ENCODE measurements at places on chromosomes 3 and 15.

DNA sequence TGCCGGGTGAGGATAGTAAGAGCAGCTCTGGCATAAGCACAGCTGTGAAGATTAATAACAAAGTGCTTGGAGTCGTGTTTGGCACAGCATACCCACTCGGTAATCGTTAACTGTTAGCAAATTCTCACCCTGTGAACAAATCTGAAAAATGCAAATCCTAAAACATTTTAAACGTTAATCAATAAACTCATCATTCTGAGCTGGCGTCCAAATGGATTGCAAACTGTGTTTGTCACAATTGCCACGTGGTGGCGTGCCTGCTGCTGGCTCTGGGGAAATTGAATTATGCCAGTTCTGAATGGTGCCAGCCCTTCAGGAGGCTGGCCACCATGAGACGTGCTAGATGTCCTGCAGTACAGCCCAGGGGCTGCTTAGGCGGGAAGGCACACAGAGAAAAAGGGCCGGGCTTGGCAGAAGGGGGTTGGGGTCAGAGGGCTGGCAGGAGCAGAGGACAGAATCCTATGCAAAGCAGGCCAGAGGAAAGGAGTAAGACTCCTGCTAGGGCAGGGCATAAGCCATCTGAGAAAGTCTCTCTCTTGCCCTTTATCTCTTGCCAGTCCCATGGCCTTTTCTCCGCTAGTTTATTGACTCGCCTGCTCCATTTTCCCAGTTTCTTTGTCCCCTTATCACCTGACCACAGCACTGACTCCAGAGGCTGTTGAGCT, 22.1 kb upstream of the POLG start:
- DNase-seq, result no peak

DNA sequence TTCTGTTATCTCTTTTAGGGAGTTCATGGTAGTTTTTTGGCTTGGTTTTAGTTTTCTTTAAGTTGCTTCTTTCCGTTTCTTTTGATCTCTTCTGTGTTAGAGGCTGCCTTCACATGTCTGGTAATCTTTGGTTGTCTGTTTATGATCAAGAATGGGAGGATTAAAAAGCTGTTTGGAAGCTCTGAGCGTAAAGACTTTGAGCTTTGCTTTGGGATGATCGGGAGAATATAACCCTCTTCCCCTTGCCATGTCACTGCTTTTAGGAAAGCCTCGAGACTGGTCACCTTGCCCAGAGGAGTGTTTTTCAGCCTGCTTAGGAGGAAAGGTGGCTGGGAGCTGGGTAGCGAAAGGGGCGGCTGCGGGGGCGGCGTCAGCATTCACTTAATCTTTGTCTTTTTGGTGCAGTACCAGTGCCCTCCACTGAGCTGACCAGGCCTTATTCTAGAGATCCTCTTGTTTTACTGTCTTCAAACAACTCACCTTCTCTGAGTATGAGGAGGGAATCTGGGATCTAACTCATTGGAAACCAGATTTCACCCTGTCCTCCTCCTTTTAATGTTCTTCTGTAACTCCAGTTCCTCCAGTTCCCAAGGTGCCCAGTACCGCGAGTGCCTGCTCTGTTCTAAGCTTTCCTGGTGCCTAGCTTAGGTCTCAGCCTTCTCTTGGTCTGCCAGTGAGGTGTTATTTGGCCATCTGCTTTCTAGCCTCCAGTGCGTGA, 15.5 kb downstream of the TATDN2 start:
- DNase-seq, result no peak

DNA sequence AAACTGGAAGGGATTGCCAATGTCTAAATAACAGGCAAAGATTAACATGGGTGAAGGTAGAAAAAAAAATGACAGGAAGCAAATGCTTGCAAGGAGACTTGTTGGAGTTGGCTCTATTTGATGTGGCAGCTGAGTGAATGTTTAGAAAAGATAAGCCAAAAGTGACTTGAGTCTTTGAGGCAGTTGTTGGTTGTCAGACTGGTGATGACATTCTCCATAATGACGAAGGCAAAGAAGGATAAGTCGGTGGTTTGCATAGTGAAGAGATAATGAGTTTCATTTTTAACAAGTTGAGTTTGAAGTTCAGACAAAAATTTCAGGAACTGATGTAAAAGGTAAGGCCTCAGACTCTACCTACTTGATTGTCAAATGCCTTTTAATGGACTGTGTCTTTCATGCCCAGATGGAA, 704.1 kb upstream of the SGO1 start:
- DNase-seq, result no peak

- DNase-seq, result no peak
Observed at GRCh38 chr15:40283615-40284300, 894 bp upstream of the ANKRD63 start.

DNA sequence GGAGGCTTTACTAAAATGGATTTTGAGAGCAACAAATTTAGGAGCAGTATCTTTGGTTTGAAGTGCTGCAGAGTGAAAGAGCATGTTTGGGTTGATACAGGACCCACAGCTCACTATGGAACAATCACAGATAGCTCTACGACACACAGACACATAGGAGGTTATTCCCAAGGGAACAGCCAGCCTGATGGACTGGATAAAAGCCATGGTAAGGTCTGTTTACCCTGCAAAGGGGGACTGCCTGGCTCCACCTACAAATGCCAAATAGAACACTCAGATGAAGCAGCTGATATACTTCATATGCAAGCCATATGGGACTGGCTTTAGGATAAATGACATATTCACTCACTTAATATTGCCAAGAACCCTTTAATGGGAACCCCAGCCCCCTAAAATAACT, 75.4 kb downstream of the CDC25A start:
- DNase-seq, result no peak

GRCh38 chr3:126170073-126170777, 10.2 kb downstream of the ALDH1L1 start:
- no peak for DNase-seq

- DNase-seq, result no peak
Observed at GRCh38 chr3:127940116-127940515, 25.1 kb downstream of the KBTBD12 start.

DNA sequence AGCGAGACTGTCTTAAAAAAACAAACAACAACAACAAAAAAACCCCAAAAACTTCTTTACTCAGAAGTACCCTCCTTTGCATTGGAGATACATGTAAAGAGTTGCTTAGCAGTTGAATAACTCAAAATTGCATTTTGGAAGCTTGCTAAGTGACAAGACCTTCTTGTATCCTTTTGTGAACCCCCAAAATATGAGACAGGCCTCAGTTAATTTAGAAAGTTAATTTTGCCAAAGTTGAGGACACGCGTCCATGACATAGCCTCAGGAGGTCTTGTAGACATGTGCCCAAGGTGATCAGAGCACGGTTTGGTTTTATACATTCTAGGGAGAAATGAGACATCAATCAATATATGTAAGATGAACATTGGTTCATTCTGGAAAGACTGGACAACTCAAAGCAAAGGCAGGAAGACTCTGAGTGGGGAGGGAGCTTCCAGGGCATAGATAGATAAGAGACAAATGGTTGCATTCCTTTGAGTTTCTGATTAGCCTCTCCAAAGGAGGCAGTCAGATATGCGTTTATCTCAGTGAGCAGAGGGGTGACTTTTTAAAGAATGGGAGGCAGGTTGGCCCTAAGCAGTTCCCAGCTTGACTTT, 1.7 kb upstream of the ARF4 start:
- no peak for DNase-seq

- DNase-seq, result no peak
Observed at GRCh38 chr3:53518495-53518981, 24.1 kb downstream of the CACNA1D start.

DNA sequence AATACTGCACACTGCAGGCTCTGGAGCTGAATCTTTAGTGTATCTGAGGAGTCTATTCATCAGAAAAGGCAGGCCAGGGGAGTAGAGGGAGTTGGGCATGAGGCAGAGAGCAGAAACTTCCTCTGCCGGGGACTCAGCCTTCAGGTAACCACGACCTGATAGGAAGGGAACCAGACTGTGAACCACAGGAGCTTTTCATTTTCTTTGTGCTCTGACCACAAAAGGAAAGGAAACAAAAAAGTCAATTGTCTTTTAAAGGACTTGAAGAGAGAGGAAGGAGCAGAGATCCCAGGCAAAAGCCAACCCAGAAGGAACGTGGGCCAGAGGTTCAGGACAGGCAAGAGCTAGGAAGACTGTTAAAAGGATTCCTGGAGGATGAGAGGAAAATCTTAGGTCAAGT, 573.3 kb downstream of the EPHB1 start:
- DNase-seq, result no peak

DNA sequence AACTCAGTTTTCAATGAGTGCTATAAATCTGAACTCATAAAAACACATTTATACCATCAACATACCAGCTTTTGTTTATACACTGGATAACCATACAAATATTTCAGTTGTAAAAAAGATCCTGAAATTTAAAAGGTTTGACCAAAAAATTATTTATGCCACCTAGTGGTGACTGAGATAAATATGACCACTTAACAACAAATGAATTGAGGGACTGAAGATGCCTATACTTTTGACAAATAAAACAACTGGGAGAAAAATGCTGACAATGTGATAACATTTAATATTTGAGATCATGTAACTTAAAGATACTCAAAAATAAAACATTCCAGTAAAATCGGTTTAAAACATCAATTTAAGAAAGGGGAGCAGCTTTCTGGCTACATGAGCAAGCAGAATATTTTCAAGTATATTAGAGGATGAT, 30.4 kb downstream of the ATG3 start:
- no peak for DNase-seq

GRCh38 chr3:127408022-127408683, 120.3 kb upstream of the PRR20G start:
- no peak for DNase-seq

- DNase-seq, result peak; percentile 78
Observed at GRCh38 chr3:38165722-38166387, 518 bp downstream of the OXSR1 start.

DNA sequence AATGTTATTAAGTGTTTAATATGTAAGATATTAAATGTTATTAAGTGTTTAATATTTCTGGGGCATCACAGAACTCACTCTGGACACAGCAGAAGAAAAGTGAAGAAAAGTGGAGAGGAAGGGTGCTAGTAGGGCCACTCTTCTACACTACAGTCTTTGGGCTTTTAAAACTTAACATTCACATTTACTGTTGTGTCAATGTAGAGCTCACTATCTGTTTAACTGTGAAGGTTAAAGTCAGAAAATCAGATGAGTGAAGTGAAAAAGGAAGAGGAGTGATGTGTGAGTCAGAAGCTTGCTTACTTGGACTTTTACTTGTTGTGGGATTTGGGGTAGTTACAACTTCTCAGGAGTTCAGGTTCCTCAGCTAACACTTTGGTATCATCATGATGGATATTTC, 145.3 kb upstream of the DNAJC19 start:
- no peak for DNase-seq

- DNase-seq, result no peak
Observed at GRCh38 chr3:178823150-178823549, 248.5 kb downstream of the ZMAT3 start.

DNA sequence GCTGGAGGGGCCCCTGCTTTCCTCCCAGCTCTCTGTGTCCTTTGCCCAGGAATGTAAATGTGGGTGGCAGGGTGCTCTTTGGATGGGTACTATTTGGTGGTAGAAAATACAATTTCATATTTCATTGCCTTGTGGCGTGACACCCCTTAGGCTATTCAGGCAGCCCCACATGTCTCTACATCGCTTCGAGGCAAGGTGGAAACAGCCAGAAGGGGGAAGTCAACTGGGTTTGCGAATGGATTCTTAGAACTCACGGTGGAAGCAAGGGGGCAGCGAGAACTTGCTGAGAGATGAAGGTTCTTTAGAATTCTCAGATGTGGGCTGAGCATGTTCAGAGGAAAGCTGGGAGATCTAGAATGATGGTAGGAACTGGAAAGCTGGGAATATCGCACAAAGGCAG, 25.3 kb downstream of the PLA2G4D start:
- DNase-seq, result no peak

DNA sequence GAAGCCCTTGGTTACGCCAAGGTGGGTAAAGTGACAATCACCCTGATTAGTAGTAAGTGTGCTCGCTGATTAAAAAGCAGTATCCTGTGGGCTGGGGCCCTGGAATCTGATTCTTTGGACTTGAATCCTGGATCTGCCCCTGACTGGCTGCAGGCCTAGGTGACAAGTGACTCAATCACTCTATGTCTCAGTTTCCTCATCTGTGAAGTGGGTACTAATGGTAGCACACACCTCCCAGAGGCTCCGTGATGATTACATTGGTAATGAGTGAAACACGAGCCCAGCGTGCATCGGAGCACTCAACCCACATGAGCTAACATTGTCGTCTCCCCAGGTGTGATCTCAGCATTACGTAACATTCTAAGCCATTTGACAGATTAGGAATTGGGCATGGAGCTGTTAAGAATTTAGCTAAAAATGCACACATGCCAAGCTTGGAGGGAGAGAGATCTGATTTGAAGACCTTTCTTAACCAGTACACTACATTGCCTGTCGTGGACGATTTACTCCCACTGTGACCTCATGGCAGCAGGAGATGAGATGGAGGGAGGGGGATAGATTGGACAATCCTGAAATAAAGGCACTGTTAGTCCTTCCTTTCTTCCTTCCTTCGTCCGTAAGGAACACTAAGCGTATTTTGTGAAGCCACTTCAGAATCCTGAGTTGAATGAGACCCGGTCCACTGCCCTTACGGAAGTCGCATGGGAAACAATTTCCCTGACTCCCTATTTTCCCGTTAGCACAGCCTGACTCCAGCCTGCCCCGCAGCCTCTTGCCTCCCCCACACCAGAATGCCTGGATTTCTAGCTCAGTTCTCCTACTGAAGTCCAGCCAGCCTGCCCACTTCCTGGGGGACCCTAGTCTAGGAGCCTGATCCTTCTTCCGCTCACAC, 32.1 kb downstream of the MGLL start:
- no peak for DNase-seq

GRCh38 chr15:78209646-78210348, 24.6 kb downstream of the ACSBG1 start:
- DNase-seq, result no peak

DNA sequence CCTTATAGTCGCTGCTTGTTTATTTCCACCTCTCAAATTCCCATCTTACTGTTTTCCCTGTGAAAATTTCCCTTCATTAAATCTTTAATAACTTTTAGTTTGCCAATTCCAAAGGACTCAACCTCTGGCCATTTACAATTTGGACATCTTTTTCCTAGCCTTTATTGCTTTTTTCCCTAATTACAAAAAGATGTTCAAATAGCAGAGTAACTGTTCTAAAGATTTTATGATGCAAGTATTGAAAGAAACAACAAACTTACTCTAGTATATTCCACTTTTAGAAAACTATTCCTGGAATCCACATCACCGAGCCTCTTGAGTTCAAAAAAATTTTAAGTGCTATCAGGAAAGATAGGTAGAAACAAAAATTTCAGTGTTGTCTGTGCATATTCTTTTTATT, 174.1 kb upstream of the UBE2E2 start:
- DNase-seq, result no peak

GRCh38 chr3:149247929-149248691, 26.5 kb upstream of the CP start:
- no peak for DNase-seq

DNA sequence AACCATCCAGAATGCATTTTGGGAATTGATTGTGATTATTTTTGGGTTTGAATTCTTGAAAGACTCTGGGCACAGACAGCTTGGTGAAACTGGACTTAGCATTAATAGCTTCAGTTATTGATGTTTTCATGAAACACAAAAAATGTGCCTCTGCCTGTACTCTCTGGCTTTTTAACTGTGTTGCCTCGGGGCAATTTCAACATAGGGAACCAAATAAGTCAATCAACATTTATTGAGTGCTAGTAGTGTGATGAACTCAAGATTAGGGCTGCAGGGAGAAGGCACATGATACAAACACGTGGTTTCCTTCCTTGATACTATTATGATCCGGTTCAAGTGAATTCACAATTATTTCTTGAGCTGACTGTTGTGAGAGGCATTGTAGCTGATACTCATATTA, 50.8 kb downstream of the UNC13C start:
- DNase-seq, result no peak

Measured in Right ventricle myocardium superior (tissue), 1 donor.